ENCODE measurements at places on chromosomes 2 and 18. TPM values are rescaled to one million over a fixed set of nuclear protein-coding genes. Genes with fewer than 3 reads are reported as not detected.

The KCNF1 gene
- total RNA-seq = 0.42 TPM

DNA sequence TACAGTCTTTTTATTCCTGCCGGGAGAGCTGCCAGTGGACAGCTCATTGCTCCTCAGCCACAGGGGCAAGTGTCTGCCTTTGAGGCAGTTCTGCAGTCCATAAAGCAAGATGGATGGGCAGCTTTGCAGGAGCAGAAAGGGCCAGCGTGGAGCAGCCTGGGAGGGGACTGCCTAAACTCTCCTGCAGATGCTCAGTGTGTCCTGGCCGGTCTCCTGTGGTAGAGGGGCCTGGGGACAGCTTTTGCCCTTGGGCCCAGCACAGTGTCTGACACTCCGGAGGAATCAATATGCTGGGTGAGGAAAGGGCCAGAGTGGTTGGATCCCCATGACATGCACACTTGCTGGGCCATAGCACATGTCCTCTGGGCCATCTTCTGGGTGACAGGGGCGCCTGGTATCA lies 65.7 kb upstream of the DAPL1 start:
- DNase-seq = no peak
- no peak overlapping the region for H3K27ac ChIP-seq
- H3K36me3 ChIP-seq = no peaks in the 10 kb centered on the region
- peaks cover 29% of the 10 kb centered on the region for H3K4me1 ChIP-seq

GRCh38 chr18:70363861-70364260 lies 75.0 kb downstream of the SOCS6 start:
- H3K36me3 ChIP-seq = no peaks in the 10 kb centered on the region
- no peak overlapping the region for H3K4me3 ChIP-seq
- H3K4me1 ChIP-seq = peaks cover 8% of the 10 kb centered on the region

The KRTCAP3 gene
- 1.2 TPM for total RNA-seq

- no peak overlapping the region for H3K27ac ChIP-seq
- H3K4me3 ChIP-seq = no peak overlapping the region
- peaks cover 3% of the 10 kb centered on the region for H3K36me3 ChIP-seq
- H3K4me1 ChIP-seq = peaks cover 2% of the 10 kb centered on the region
- no peak for DNase-seq
- H3K27me3 ChIP-seq = no peaks in the 10 kb centered on the region
Measured at GRCh38 chr2:232058931-232059330, 97.4 kb downstream of the DIS3L2 start.
